Effector memory CD4-positive, alpha-beta T cell (primary cell): ENCODE measurements at places on chromosomes 7 and 10.

DNA sequence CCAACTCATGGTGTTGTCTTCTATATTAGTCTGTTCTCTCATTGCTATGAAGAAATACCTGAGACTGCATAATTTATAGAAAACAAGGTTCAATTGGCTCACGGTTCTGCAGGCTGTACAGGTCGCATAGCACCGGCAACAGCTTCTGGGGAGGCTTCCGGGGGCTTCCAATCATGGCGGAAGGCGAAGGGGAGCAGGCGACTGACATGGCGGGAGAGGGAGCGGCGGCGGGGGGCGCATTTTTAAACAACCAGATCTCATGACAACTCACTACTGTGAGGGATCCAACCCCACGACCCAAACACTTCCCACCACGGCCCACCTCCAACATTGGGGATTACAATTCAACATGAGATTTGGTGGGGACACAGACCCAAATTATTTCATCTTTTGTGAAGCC lies 28.7 kb upstream of the GDI2 start:
- no peak for DNase-seq

DNA sequence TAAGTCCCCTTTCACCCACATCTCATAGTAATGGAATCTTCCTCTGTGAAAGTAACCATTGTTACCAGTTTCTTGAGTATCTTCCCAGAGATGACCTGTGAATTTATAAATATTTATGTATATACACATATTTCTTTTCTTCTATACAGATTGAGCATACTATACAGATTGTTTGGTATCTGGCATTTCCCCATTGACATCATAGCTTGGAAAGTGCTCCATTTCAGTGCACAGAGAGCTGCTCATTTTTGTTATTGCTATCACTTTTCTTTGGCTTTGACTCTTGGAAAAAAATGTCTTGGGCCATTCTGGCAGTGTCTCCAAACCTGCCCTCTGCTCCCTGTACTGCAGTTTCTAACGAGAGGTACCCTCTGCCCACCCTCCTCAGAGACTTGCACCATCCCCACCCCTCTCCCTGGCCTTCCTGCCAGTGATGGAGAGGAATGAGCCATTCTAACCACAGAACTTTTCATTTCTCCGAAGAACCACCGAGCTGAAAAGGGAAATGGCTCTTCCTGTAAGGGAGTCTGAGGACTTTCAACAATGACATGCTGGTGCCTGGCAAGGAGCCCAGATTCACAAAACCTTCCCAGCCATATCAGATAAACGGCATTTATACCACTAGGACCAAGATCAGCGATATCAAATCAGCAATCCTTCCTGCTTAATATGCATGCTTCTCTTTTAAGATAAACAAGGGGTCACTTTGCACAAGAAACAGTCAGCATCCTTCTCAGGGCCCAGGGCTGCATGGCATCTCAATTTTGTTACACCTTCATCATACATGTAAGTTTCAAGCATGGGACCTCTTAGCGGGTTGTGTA lies 19.7 kb upstream of the CCSER2 start:
- no peak for DNase-seq

DNA sequence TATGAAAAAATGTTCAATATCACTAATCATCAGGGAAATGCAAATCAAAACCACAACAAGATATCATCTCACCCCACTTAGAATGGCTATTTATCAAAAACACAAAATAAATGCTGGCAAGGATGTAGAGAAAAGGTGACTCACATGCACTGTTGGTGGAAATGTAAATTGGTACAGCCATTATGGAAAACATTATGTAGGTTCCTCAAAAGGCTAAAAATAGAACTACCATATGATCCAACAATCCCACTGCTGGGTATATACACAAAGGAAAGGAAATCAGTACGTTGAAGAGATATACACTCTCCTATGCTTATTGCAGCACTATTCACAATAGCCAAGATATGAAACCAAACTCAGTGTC lies 50.2 kb downstream of the CDK1 start:
- DNase-seq, result no peak

- DNase-seq, result no peak
These were observed 9.4 kb downstream of the NOC3L start for GRCh38 chr10:94353336-94353735.

GRCh38 chr7:137345799-137346449 lies 2.4 kb upstream of the PTN start:
- DNase-seq, result no peak

- no peak for DNase-seq
These were observed 126.9 kb downstream of the RPS24 start for GRCh38 chr10:78160591-78160990.

- DNase-seq, result no peak
These were observed 49.1 kb downstream of the ZNF783 start for GRCh38 chr7:149310990-149311573.

- DNase-seq, result no peak
These were observed 88.5 kb downstream of the COL13A1 start for GRCh38 chr10:69890065-69890847.

DNA sequence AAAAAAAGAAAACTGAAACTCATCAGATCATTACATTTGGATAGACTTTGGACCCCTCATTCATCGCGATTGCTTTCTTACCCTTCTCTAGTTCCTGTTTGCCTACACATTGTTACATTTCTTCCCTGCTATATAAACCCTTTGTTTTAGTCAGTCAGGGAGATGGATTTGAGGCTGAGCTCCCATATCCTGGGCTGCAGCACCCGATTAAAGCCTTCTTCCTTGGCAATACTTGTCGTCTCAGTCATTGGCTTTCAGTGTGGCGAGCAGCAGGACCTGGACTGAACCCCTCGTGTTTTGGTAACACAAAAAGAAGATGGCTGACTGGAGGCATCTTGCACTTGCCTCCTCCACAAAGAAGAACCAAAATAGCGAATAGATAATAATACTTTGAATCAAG lies 34.1 kb upstream of the ELOVL3 start:
- DNase-seq, result no peak

- no peak for DNase-seq
These were observed at the start of gene TMEM26 for GRCh38 chr10:61452655-61453641. Gene TMEM26 (minus strand): TSS chr10:61453381. CDS start chr10:61453081, 300 bp downstream.

DNA sequence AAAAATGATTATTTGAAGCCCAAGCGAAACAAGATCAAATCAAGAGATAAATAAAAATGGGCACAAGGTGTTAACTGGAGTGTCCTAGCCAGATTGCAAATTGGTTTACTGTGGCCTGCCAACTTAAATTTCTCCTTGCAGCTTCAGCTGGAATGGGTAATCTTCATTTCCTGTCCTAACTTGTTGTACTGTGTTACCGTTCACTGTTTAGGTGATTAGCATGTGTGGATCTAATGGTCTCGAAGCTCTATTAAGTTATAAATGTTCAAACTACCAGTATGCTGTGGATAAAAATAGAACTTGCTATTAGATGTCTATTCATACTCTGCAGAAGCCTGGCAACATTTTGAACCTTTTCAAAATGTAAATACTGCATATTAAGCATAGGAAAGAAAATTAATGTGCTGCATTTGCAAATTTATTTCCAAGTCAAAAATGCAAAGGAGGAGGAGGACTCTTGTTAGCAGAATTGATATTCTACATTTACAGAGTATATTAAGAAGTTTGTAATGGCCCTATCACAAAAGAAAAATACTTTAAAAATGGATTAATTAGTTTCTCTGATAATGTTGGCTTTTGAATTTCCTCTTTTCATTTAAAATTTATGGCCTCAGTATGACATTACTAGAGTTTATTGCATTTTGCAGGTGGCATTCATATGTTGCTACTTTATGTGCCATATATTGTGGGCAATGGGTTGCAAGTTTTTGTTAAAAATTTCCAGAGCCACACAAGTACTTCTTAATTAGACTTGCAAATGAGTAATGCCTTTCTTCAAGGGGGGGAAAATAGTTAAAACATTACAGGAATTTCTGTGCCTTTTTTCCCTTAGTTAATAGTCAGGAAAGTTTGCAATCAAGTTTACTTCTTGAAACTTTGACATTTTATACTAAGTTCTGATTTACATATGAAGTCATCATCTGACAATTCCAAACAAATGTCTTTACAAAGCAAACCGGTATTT lies 92.1 kb downstream of the CABCOCO1 start:
- no peak for DNase-seq

DNA sequence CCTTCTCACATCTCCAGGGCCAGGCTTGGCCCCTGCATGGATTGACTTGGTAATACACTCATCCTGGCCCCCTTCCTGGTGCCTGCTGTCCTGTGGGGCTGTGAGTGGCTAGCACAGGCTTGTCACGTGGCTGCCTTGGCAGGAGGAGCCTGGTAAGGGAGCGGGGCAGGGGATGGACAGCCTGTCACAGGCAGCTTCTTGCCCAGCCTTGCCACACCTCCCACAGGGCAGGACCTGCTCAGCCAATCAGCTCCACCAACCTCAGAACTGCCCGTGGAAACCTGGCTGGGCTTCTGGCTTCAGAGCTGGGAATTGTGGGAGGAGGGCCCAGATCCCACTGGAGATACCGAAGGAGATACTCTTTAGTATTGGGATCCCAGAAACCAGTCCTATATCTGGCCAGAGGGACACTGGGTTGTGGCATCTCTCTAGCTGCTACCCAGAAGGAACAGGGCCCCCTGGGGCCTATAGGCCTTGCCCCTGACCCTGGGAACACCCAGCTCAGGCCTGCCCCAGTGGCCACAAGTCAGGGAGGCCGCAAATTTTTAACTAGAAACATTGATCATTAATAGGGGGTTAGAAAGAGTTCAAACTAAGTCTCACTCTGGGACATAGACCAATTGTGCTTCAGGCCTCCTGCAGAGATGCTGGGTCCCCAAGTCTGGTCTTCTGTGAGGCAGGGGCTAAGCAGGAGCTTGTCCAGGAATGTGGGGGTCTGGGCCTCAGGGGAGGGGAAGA lies at the start of gene HOGA1:
TSS of gene HOGA1 (plus strand) at position 330 of the 738 bp plus-strand sequence. CDS start at position 645, 315 bp downstream.
- DNase-seq, result no peak

DNA sequence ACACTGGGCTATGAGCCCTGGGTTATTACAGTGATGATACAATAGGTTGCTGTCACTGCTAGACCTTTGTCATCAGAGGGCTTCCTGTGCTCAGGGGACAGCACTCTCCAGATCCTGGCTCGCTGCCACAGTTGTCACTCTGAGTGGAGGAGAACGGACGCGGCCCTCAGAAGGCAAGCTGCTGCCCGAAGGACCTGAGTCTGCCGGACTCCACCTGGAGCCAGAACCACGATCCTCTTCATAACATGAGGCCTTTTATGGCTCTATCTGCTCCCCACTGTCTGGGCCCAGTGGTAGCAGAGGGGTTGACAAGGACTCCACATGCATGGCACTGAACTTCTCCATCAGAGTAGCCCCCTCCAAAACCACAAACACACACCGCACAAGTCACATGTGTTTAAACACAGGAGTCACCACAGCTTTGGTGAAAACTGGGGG lies 94.7 kb upstream of the EFCAB10 start:
- peak; percentile 62 for DNase-seq

DNA sequence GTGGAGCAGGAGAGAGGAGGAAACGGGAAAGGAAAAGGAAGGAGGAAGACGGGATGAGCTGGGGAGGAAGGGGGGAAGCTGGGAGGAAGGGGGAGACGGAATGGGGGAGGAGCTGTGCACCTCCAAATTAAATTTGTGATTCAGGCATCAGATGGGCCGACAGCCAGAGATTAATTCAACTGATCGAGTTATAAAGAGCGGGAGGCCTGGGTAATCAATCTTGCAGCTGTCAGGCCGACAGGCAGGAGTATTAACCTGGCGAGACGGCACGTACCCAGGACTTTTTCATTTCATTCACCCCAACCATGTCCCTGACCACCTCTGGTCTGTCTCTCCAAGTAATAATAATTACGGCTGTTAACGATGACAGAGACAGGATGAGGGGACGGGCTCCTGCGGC lies 26.2 kb downstream of the KAZALD1 start:
- DNase-seq, result no peak

DNA sequence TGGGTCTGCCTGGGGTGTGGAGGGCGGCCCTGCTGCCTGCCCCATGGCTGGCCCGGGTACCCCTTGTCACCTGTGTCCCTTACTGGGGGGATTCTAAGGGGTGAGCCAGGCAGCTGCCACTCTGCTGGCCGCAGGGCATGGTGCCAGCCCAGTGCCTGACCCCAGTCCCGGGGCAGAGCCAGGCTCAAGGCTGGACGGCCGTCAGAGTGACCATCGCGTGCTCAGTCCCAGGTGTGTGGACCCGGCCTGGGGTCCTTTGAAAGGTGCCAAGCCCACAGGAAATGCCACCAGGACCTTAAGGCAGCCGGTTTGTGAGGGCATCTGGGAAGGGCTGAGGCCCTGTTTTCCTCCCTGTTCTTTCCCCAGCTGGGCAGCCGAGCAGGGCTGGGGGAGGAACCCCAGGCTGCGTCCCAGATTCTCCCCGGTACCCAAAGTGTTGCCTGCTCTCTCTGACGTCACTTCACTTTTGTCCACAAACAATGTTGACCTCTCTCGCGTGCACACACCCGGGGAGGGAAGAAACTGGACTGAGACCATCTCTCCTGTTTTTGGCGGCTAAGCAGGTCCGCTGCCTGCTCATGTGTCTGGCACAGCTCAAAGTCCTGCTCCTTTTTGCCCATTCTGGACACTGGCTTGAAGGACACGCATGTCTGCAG lies 37.6 kb downstream of the PAPOLB start:
- no peak for DNase-seq

DNA sequence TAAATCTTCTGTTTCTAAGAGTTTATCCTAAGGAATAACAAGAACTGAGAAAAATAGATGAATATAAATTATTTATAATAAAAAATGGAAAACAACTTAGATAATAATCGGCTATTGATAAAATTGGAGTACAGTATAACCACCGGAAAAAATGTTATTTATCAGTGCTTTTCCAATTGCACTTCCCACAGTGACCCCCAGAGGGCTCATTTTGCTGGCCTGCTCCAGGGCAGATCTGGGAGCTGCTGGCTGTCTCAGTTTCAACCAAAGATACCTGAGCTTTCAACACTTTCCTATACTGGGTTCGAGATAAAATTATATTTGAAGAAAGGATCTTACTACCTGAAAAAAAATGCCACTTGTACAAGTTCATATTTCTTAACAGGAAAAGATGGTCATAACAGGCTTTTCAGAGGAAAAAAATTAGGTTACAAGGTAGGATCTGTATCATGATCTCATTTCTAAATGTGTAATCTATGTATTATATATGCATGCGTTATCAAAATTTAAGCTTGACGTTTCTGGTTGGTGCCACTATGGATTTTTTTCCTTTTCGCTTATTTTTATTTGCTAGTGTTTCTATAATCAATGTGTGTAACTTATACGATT lies 165.7 kb downstream of the NPSR1 start:
- no peak for DNase-seq

DNA sequence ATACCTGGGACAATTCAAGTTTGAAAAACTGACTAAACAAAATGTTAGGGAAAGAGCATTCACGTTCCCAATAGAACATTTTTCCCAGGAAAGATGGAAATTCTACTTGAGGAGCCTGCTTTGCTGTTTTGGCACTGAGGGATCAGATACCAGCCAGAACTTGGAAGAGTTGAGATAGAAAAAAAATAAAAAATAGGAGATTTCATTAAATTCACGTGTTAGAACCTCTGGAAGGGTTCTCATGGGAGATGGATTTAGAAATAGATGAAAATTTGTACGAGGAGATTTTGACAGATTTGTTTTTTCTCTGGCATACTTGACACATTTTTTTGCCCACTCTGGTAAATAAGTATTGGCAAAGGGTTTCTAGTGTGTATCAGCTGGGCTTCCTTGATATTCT lies 63.7 kb downstream of the CELF2 start:
- DNase-seq, result no peak

GRCh38 chr10:1476455-1476803 lies 260.9 kb downstream of the ADARB2 start:
- DNase-seq, result no peak

GRCh38 chr10:1873661-1874315 lies 136.5 kb upstream of the ADARB2 start:
- no peak for DNase-seq
